Stimulated activated naive B cell treated with anti-CD40 and anti-IgM and Interleukin-4, amounts not matched to agents 10 μg/mL and 1 μg/mL and 100 μg/mL, for 72 hours (primary cell): ENCODE measurements at places on chromosomes 11 and 22.
A peak's percentile ranks its signal among the peaks of the same experiment; 100 is the strongest.

- DNase-seq: no peak
These were observed 8.1 kb upstream of the CASTOR1 start for GRCh38 chr22:30297276-30297990.

DNA sequence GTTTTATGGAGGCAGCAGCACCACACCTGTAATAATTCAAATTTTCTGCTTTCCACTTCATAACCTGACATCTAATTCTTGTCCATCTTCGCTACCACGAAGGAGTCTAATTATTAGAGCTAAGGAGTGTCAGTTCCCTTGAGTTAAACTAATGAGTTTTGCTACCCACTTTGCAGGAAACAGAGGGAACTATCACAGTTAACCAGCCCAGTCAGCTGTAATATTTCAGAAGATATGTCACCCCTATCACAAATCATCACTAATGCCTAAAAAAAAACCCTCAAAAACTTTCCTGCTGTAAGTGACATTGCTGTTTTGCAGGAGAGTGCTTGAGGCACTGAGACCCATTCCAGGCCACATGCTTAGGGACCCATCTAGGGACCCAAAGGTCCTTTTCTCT is 8.4 kb downstream of the TECTA start:
- DNase-seq: no peak

DNA sequence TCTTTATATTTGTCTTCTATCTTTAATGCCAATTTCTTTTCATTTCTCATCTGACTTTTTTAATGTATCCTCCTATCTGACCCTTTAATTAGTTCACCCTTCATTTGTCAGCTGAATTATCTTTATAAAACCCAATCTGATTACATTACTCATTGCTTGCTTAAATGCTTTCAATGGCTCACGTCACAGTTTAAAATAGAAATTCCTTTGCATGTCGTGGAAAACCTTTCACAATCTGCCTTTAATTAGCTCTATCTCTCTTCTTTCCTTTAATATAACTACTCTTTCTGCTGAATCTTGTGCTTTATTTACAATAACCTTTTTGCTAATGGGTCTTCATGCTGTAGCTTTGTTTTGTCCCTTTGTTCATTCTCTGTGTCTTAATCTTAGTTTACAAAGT is 125.7 kb downstream of the DYNC2H1 start:
- no peak for DNase-seq

GRCh38 chr11:9601037-9601875 is 27.8 kb downstream of the WEE1 start:
- peak; percentile 83 for DNase-seq

- DNase-seq: no peak
These were observed 50.0 kb upstream of the ADA2 start for GRCh38 chr22:17269224-17269606.

DNA sequence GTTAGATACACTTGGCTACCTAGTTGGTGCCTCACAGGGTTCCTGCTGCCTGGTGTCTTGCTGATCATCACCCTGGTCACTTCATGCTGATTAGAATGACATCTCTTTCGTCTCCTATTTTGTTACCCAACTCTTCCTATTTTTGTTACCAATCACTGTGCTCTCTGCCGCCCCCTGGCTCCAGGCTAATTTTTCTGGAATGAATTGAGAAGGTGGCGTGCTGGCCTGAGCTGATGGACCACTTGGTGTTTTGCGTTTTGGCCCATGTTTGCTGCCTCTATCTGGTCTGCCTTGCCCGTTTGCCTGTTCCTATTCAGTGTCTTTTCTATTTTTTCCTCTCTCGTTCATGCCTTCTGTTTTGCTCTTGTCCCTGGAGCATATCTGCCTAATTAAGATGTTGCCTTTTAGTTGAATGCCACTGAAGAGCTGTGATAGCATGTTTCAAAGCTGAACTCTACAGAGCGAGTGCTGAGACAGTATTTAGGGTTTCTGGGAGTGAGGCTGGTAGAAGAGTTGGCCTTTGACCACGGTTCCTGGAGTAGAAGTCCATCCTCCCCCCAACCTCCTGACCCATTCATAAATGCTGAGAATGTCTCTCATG is 5.9 kb upstream of the ATF4 start:
- no peak for DNase-seq

- DNase-seq: peak; percentile 16
These were observed 147.5 kb upstream of the CTSC start for GRCh38 chr11:88484873-88485621.

DNA sequence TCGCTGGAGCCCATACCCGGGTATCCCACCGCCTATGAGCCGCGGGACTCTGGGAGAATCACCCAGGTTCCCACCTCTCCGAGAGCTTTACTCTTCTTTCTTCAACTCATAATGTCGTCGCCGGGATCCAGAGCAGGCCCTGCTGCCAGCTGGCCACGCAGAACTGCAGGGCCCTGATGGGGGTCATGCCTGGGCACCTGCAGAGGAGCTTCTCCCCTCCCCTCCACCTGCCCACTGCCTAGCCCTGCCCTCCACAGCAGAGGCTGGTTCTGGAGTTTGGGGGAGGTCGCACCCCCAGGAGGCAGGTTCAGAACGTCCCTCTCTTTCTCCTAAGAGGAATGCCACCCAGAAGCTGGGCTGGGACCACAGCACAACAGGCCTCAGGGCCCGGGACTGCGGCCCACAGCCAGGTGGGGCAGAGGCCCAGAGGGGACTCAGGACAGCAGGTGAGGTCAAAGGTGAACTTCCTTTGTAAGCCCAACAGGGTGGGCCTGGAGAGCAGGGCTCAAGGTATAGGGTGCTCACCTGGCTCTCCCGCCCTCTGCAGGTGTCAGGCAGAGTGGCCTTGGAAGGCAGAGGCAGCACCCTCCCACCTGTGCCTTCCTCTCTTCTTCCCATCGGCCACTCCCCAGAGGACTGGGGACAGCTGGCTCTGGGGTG is 1.9 kb downstream of the SLC25A45 start:
- no peak for DNase-seq

DNA sequence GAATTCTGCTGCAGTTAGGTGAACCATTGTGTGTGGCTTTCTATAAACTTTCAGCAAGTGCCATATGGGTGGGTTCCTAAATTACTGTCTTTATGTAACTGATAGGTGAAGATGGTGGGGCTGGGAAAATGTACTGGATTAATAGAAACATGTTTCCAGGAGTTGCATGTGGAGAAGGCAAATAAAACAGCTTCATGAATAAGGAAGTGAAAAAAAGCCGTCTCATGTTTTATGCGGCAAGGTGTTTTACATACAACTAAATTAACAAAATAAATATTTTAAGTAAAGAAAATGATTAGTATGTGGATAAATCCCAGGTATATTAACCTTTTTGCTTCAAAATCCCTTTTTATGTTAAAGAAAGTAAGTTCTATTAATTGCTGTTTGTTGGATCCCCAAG is 67.2 kb downstream of the EXT2 start:
- no peak for DNase-seq

DNA sequence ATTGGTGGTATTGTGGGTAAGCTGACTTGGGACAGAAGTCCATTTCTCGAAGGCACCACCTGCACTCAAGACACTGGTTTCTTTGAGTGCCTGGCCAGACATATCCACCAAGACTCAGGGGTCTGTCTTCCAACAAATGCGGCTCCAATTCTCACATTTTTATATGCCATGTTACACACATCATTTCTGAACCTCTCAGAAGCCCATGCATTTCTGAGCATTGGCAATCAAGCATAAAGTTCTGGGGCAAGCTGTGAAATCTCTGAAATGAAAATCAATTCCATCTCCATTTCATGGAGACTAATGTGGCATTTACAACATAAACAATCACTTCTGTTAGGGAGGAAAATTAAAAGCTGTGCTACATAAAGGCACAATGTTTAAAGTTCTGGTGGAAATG is 243.7 kb downstream of the KIRREL3 start:
- DNase-seq: no peak

GRCh38 chr11:6931146-6931713 is 5.0 kb downstream of the ZNF215 start:
- DNase-seq: no peak

GRCh38 chr11:76626266-76626665 is 44.3 kb downstream of the LRRC32 start:
- no peak for DNase-seq

GRCh38 chr22:48424661-48425060 is 1403.0 kb downstream of the BRD1 start:
- DNase-seq: no peak

GRCh38 chr11:46900091-46900746 is 18.1 kb downstream of the LRP4 start:
- DNase-seq: no peak

- DNase-seq: no peak
These were observed 18.5 kb downstream of the MYH9 start for GRCh38 chr22:36369004-36369921.

GRCh38 chr11:35558513-35558912 is 33.1 kb upstream of the PAMR1 start:
- no peak for DNase-seq

GRCh38 chr22:40498420-40499208 is 128.2 kb downstream of the SGSM3 start:
- DNase-seq: no peak

GRCh38 chr22:19242699-19243098 is 48.8 kb downstream of the CLTCL1 start:
- no peak for DNase-seq

DNA sequence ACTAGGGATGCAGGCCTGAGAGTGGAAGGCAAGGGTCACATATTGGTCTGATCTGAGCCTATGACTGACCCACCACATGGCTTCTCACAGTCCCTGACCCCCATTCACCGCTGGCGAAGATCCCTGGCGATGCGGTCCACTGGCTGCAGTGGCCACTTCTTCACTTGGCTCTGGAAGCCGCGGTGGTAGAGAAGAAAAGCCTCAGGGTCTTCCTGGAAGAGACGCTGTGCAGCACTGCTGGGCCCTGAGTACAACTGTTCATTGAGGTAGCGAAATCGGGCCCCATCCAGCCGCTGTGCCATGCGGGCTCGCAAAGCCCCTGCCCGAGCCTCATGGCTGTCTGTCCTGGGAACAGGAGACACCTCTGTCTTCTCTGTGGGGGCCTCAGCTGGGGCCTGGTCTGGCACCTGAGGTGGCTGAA is 2.4 kb downstream of the RRP8 start:
- DNase-seq: no peak

GRCh38 chr11:94303966-94304958 is at the start of gene IZUMO1R:
IZUMO1R (plus strand) TSS chr11:94304580; CDS start chr11:94305637, 1,057 bp downstream.
- DNase-seq: no peak

- DNase-seq: no peak
These were observed 167.5 kb upstream of the NECTIN1 start for GRCh38 chr11:119896387-119897045.

DNA sequence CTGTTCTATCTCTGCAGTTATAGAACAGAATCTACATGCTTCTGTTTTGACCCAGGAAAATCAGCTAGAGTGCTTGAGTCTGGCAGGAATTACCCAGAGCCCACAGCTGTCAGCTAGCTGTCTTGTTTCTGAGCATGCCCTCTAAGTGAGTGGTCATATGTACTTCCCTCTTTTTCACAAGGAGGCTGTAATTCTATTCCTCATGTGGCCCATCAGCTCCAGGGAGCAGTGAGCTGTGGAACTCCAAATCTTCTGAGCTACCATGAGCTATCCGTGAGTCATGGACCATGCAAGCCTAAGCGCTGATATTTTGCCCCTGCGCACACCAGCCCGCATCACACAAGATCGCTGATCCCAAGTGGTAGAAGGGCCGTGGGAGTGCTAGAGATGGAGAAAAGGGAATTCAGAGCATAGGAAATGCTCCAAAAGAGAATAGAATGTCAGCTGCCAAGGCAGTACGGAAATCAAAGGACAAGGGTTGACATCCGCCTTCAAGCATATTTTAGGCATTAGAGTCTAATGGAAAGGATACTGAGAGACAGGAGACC is 5.4 kb downstream of the FJX1 start:
- no peak for DNase-seq

GRCh38 chr11:38226684-38227083 is 1628.6 kb upstream of the RAG2 start:
- no peak for DNase-seq

GRCh38 chr11:74014880-74015279 is 6.0 kb upstream of the UCP3 start:
- no peak for DNase-seq

DNA sequence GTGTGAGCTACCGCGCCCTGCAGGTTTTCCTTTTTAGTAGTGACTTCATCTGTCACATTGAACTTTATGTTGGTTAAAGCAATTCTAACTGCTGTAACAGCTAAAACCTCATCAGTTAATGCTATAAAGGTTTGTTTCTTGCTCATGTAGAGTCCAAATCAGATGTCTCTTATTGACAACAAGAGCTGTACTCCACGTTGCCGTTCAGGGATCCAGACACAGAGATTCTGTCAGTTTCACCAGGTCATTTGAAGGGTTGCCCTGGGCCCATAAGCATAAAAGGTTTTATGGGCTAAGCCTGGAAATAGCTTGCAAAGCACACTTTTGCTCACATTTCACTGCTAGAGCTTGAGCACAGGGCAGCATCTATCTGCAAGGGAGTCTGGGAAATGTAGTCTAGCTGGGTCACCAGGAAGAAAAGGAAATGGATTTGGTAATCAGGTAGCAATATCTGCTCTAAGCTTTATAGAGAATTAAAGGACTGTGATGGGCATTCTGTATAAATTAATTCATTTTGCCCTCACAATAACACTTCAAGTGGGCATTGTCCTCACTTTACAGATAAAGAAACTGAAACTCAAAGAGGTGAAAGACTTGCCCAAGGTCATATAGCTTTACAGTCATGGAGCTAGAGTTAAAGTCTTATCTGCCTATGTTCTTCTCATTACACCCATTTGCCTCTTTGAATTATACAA is 25.2 kb upstream of the PTPRJ start:
- no peak for DNase-seq

DNA sequence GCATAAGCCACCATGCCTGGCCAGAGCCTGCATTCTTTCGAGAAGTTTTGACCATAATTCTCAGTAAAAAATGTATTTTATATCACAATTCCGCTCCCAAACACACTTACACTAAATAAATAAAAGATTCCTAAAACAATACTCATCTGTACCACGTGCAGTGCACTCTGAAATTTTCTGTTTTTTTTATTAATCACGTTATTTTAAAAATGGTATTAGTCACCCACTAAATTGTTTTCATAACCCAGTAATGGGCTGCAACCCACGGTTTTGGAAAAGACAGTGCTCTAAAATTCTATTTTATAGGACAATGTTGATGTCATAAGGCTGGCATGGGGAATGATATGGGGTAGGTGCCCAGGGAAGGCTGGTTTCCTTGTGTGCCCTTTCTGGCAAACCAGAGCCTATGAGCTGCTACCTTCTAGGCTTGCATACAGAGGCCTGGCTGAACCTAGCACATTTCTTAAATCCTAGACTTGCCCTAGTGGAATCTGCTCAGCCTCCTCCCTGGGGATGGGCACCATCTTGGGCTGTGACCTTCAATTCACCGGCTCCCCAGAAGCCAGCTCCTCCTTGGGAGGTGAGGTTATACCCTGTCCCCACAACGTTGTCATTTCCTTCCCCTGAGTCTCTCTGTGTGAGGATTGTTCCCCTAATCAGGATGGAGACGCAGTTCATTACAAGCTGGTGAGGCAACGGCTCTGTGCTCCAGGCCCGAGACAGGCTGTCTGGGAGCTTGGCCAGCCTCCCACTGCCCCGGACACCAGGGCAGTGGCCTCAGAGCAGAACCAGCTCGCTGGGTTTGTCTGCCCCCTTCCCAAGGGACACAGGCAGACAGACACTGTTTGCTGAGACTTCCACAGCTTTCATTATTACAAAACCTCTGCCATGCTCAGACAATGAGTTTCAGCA is 116.5 kb upstream of the NAV2 start:
- DNase-seq: no peak
